ENCODE measurements at places on chromosomes 1 and 21. TPM values are rescaled to one million over a fixed set of nuclear protein-coding genes. Genes with fewer than 3 reads are reported as not detected.

- DNase-seq, result no peak
Observed at GRCh38 chr1:89596698-89597097, 36.2 kb upstream of the LRRC8C start.

- DNase-seq, result no peak
Observed at GRCh38 chr1:154469844-154470560, 32.0 kb upstream of the TDRD10 start.

DNA sequence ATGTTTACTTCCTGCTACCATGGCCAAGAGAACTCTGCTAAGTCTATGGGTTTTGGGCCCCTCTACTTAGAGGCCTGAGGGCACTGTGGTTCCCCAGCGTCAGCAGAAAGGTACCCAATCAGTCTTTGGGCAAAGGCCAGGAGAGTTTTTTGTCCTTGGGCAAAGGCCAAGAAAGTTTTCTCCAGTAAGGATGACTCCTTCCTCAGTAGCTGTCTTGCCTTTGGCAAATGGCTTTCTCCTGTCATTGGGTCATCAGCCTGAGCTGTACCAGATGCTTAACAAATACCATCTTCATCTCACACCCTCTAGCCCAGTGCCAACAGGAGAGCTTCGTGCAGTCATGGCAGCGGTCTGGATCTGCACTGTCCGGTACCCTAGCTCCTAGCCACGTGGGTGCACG lies 199.3 kb upstream of the TMEM51 start:
- DNase-seq, result peak; percentile 47

DNA sequence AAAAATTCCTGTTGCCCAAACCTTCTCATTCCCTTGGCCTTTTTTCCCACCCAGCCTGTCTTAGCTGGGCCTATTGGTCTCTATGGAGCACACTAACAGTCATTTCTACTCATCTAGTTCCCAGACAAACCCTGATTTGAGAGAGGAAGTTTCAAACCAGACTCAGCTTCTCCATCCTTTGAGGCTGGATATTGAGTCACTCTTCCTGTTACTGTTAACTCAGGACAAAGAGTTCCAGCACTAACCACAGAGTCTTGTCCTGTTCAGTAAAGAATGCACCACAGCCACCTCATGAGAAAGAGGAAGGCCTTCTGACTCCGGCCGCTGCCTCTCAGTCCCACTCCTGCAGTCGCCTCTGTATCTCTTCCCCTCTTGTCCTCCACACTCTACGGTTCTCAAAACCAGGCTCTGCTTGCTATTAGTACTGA lies 137.8 kb downstream of the PTPRC start:
- DNase-seq, result peak; percentile 98

DNA sequence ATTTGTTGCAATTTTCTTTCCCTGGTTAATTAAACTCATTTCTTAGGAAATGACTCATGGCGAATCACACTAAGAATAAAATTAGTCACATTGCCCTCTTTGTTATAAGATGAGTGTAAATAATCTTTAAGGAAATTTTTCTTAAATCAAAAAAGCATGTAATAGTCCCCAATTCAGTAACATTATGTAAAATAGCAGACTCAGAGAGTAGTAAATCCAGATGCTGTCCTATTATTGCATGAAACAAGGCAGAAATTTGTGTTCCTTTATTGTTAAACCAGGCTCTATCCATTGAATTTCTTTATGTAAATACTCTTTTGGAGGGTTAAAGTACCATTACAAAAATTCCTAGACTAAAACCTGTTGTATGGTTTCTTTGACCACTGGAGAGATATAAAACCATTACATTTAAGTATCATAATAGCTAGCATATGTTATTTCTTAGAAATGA lies 154.5 kb upstream of the C1orf87 start:
- peak; percentile 0 for DNase-seq

- DNase-seq, result no peak
Observed at GRCh38 chr1:61825393-61825792, 83.1 kb downstream of the PATJ start.

DNA sequence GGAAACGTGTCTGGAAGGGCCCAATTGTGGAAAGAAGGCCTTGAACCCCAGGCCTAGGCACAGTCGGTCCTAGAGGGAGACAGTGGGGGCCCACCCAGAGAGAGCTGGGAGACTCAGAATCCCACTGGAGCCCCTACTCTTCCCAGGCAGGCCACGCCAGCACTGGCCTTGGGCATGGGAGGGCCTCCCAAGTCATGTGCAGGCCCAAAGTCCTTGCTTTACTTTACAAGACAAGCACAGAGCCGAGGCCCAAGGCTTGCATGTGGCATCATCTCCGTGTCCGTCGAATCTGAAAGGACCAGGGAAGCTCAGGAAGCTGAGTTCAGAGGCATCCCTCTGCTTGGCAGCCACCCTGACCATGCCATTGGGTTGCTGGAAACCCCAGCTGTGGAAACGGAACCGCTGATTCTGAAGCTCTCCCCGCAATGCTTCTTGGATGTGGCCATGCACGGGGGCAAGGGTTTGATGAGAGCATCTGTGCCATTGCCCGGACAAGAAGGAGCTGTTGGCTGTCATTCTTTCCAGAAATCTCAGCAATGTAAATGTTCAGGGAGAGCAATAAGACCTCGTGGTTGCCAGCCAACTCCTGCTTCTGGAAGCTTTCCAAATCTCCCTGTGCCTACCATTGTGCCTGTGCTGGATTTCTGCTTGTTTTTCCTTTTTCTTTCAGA lies 32.8 kb downstream of the ABCG1 start:
- DNase-seq, result no peak

GRCh38 chr1:207971331-207972219 lies 60.6 kb upstream of the CD34 start:
- no peak for DNase-seq

DNA sequence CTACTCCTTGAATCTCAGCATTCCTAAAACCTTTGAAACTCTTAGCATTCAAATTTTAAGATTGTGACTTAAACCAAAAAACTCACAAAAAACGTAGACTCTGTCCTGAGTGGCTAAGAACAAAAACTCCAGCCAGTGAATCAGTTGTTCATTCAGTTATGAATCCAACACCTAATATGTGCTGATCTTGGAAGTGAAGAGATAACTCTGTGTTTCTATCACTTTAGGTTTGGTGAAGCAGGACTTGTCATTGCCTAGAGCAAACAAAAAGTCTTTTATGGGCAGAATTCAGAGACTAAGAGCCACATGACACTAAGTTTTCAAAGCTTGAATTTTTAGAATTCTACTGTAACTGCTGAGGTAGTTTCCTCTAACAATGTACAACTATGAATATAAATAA lies 10.4 kb upstream of the GPR137B start:
- no peak for DNase-seq

GRCh38 chr1:6544831-6545230 lies 9.5 kb downstream of the NOL9 start:
- peak; percentile 80 for DNase-seq

- no peak for DNase-seq
Observed at GRCh38 chr21:43812139-43812821, 22.9 kb downstream of the RRP1 start.

- no peak for DNase-seq
Observed at GRCh38 chr1:2999571-2999970, 21.7 kb upstream of the ACTRT2 start.

Gene GJC2
- 1.1 TPM for total RNA-seq

Gene LRRC38
- not detected for total RNA-seq

Gene CENPF
- total RNA-seq, result 51.8 TPM

Gene USH2A
- total RNA-seq, result under 0.01 TPM

Gene RBM34
- 61.7 TPM for total RNA-seq
